Glutamatergic neuron (in vitro differentiated cells): ENCODE measurements at places on chromosomes 5 and 9. TPM values are rescaled to one million over a fixed set of nuclear protein-coding genes. Genes with fewer than 3 reads are reported as not detected.

DNA sequence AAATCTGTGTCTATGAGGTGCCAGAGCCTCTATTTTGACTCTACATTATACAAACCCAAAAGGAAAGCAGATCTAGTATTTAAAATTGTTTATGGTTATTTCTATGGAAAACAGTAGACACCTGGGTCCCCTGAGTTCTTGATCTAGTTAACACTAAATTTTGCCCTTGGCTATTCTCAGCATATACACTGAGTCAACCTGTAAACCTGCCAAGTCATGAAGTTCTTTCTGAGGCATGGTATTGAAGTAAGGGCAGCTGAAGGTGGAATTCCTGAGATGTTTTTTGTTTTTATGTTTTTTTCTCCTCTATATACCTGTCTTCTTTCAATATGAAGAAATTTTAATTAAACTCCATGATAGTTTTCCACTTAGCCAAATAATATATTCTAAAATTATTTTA is 120.2 kb downstream of the PDE4D start:
- H3K4me1 ChIP-seq: peaks cover 7% of the 10 kb centered on the region
- no peaks in the 10 kb centered on the region for H3K36me3 ChIP-seq
- DNase-seq: no peak
- no peak overlapping the region for H3K27ac ChIP-seq

- no peak for DNase-seq
- no peaks in the 10 kb centered on the region for H3K27me3 ChIP-seq
- H3K4me3 ChIP-seq: no peak overlapping the region
- no peaks in the 10 kb centered on the region for H3K36me3 ChIP-seq
- H3K27ac ChIP-seq: no peak overlapping the region
These were observed 279.9 kb upstream of the TARS1 start for GRCh38 chr5:33160871-33161270.

Gene FAM151B
- 0.29 TPM for total RNA-seq

- DNase-seq: no peak
- H3K36me3 ChIP-seq: no peaks in the 10 kb centered on the region
- H3K4me1 ChIP-seq: peaks cover 18% of the 10 kb centered on the region
- peaks cover 13% of the 10 kb centered on the region for H3K27me3 ChIP-seq
- H3K27ac ChIP-seq: no peak overlapping the region
- H3K4me3 ChIP-seq: no peak overlapping the region
These were observed 38.9 kb downstream of the MFAP3 start for GRCh38 chr5:154077696-154078095.

DNA sequence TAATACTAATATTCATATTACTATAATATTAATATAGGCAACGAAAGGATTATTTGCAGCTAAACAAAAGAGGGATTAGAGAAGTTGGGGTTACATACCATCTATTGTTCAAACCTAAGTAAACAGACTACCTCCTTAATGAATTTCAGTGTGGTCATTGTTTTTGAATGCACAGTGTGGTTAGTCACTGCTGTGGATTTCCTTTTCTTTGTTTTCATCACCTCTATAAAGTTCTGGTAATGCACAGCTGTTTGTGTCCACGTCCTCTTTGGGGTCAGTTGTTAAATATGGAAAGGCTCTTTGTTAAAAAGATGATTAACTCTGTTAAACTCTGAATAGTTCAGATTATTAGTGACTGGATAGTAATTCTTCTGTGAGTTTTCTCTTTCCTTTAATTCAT is 233.6 kb downstream of the MAST4 start:
- no peak overlapping the region for H3K27ac ChIP-seq
- no peaks in the 10 kb centered on the region for H3K36me3 ChIP-seq
- peaks cover 4% of the 10 kb centered on the region for H3K27me3 ChIP-seq
- H3K4me3 ChIP-seq: no peak overlapping the region
- no peak for DNase-seq
- peaks cover 15% of the 10 kb centered on the region for H3K4me1 ChIP-seq

Gene PCDHA12
- total RNA-seq: 32.4 TPM

DNA sequence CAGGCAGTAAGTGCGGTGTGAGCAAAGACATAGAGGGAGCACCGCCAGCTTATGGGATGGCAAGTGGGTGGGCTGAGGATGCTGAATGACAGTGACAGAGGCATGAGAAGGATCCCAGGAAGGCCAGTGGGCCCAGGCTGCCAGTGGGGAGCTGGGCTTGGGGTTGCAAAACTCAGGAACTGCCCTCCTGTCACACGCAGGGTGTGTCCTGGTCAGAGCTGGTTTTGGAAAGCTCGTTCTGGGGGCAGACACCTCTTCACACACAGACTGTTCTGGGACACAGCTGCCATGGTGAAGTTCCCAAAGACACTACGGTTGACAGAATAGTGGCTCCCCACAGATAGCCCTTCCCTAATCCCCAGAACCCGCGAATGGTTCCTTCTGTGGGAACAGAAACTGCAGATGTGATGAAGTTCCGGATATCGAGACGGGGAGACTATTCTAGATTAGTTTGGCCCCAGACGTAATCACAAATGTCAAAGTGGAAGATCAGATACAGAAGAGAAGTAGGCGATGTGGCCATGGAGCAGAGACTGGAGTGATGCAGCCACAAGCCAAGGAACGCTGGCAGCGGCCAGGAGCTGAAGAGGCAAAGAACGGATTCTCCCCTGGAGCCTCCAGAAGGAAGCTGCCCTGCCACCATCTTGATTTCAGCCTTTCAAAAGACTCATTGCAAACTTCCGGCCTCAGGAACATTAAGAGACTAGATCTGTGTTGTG is 159.0 kb downstream of the COL23A1 start:
- H3K4me3 ChIP-seq: no peak overlapping the region
- peak; percentile 7 for DNase-seq
- no peaks in the 10 kb centered on the region for H3K4me1 ChIP-seq
- H3K36me3 ChIP-seq: peaks cover 9% of the 10 kb centered on the region
- peaks cover 4% of the 10 kb centered on the region for H3K27me3 ChIP-seq
- no peak overlapping the region for H3K27ac ChIP-seq

Gene TXNDC8
- total RNA-seq: not detected

DNA sequence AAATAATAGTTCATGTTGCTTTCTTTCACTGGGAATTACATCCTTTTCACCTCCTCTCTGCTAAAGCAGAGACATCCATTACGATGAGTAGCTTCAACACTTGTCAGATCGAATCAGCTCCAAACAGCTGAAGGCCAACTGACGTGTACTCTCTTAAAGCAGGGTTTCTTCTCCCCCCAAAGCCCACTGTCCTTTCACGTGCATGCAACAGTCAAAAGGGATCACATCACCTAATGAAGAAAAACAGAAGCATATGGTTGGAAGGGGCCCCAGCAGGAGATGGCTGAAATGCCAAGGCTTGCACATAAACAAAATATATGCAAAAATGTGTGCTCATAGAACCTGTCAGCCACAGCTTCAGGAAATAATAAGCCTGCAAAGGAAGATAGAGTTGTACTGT is 421.6 kb downstream of the ANXA1 start:
- no peak overlapping the region for H3K4me3 ChIP-seq
- H3K4me1 ChIP-seq: peaks cover 7% of the 10 kb centered on the region
- H3K36me3 ChIP-seq: no peaks in the 10 kb centered on the region
- H3K27me3 ChIP-seq: no peaks in the 10 kb centered on the region

Gene TMEM167A
- total RNA-seq: 145 TPM

DNA sequence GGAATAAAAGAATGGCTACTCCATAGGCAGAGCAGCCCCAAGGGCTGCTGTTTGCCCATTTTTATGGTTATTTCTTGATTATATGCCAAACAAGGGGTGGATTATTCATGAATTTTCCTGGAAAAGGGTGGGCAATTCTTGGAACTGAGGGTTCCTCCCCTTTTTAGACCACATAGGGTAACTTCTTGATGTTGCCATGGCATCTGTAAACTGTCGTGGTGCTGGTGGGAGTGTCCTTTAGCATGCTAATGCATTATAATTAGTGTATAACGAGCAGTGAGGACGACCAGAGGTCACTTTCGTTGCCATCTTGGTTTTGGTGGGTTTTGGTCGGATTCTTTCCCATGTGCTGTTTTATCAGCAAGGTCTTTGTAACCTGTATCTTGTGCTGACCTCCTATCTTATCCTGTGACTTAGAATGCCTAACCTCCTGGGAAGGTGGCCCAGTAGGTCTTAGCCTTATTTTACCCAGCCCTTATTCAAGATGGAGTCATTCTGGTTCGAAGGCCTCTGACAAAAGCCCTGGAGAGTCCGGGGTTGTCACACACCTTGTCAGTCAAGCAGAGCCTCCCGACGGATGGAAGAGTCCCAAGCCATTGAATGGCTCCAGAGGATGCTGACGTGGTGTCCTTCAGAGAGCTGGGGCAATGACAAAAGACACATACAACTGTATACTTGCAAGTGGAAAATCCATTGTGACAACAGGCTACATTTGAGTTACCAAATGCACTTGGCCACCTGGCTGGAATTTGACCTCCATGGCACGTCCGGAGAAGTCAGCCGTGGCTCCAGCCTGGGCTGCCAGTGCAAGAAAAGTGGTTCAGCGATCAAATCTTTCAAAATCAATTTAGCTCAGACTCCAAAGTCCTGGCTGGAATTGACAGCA is 67.1 kb upstream of the CLINT1 start:
- peaks cover 2% of the 10 kb centered on the region for H3K4me1 ChIP-seq
- H3K4me3 ChIP-seq: no peak overlapping the region
- no peaks in the 10 kb centered on the region for H3K27me3 ChIP-seq
- H3K27ac ChIP-seq: no peak overlapping the region

Gene CCNJL
- 123 TPM for total RNA-seq

Gene JAKMIP2
- 88.2 TPM for total RNA-seq
